ENCODE measurements at places on chromosomes 16 and 17.

DNA sequence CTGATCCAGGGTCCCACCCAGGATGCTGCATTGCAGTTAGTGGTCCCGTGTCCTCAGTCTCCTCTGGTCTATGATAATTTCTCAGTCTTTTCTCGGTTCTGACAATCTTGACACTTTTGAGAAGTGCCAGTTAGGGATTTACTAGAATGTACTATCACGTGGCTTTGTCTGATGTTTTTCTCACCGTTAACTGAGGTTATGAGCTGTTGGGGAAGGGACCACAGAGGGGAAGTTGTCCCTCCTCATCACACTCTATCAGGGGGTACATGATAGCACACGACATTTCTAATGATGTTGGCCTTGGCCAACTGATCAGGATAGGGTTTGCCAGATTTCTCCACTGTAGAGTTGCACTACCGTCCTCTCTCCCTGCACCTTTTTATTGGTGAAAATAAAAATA, 250.9 kb upstream of the SDK2 start:
- DNase-seq, result no peak

- no peak for DNase-seq
Observed at GRCh38 chr17:3475251-3475685, 529 bp upstream of the ASPA start.

DNA sequence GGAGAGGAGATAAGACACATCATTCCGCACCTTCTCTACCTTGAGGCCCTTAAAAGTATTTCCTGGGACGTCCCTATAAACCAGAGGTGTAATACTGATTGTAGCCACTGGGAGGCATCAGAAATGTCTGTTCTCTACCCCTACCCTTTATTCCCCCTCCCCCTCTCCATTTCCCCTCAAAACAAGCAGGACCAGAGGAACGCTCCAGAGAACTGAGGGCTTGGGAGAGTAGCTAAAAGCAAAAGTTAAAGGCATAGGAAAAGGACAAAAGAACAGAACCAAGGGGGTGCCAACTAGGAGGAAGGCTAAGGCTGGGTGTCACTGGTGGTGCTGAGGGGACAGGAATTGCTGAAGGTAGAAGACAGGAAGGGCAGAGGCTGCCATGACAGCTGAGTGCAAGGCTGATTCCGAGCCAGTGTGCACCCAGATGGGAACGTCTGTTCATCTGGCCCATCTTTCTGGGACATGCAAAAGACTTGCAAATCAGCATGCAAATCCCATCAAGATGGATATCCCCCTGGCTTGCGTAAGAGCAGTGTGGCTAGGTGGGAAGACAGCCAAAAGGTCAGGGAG, 6.7 kb downstream of the CAMTA2 start:
- DNase-seq, result peak; percentile 38

DNA sequence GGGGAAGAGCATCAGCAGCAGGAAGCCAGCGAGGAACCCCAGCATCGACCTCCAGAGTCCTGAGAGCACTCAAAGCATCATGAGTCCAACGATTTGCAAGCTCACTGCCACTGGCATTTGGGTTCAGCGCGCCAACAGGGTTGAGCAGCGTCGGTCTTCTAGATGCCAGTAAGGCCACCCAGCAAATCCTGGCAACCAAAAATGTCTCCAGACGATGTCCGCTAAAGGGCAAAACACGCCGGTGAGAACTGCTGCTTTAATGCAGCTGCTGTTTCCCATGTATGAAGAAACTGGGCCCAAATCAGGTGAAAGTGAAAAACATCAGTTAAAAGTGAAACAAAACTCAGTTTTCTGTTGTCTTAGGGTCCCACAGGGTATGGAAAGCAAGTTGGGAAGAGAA, 70.2 kb downstream of the ANKRD11 start:
- no peak for DNase-seq

DNA sequence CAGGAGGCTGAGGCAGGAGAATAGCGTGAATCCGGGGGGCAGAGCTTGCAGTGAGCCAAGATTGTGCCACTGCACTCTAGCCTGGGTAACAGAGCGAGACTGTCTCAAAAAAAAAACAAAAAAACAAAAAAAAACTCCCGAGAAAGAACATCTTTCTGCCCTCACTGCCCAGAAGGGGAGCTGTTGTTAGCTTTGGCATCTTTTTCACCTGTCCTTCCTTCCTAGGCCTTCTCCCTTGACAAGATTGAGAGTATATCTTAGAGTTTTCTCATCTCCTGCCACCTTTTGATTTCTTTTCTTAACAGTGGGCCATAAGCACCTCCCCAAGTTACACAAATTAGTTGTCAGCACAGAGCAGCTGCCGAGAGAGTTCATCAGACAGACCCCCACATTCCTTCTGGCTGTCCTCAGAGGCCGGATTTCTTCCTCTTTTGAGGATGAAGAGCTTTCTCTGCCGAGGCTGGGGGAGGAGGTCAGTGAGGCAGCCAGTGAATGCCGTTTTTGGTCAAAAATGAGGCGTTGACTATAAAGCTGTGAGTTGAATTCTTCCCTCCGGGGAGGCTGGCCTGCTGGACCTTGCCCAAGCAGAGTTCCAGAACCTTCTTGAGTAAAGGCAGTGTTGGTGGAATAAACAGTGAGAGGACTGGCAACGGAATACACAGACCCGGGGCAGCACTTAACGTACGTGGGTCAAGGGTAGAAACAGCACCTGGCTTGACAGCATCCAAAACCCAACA, 127.0 kb downstream of the ABCC6 start:
- no peak for DNase-seq

GRCh38 chr16:80191928-80192327, 348.9 kb upstream of the DYNLRB2 start:
- no peak for DNase-seq

DNA sequence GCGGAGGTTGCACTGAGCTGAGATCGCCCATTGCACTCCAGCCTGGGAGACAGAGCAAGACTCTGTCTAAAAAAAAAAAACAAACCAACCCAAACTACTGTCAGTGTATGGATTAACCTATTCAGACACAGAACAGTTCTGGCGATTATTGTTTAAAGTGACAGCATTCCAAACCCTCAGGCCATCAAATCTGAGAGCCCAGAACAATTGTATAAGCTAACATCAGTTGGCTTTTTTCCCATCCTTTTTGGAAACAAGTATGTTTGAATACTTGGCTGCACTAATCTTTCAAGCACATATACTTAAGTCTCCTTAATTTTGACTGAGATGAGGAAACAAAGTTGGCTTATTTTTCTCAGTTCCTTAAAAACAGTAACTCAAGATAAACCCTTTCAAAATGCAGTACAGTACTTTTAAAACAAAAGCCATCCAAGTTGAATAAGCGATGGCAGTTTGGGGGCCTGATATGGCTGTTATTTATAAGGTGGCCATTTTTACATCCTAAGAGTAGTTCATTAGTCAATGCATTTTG, 1.4 kb downstream of the ZSWIM7 start:
- no peak for DNase-seq

- no peak for DNase-seq
Observed at GRCh38 chr16:9135797-9136196, 44.4 kb downstream of the HAPSTR1 start.

- no peak for DNase-seq
Observed at GRCh38 chr16:29310852-29311314, 95.6 kb downstream of the NPIPB11 start.

DNA sequence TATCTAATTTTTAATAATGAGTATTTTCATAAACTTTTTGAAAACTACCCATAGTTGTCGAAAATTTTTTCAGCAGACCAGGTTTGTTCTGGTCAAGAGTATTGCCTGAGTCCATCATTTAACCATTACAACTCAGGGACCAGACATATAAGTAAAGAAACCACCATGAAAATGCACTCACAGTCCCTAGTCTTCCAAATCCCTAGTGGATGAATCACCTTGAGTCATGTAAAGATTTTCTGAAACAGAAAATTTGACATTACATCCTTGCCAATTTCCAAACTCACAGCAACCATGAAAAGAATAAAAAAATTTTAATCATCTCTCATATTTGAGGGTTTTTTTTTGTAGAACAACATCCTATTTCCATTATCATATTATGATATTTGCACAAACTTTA, 1337.5 kb upstream of the CDH8 start:
- no peak for DNase-seq

GRCh38 chr17:47119746-47120520, 69.2 kb downstream of the CDC27 start:
- no peak for DNase-seq

GRCh38 chr17:7056386-7056785, 12.5 kb upstream of the SLC16A11 start:
- DNase-seq, result no peak

DNA sequence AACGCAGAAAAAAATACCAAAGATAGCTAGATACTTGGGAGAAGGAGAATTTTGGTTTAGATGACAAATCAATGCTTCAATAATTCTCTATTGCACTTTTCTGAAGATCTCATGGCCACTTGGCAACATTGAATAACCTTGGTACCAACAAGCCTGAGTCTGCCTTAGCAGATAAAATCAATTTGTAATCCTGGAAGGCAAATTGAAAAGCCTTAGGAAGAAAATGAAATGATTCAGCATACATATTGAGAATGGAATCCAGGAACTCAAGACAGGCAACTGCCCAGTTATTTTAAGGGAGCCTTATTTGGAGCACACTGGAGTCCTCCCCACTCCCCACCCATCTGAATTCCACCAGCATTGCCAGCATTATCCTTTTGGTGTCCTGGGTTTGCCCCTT, 109.3 kb upstream of the SOX9 start:
- no peak for DNase-seq

DNA sequence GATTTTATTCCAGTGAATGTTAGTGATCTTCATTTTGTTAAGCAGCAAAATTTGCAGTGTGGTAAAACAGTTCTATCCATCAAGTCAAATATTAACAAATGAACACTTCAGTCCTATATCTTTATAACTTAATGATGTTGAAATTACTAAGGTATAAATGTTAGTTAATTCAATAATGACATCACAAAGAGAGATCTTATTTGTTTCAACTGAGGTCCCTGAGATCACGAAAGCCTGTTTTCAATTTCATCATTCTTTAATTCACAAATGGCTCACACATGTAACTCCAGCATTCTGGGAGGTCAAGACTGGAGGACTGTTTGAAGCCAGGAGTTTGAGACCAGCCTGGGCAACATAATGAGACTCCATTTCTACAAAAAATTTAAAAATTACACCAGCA, 13.9 kb downstream of the SMURF2 start:
- no peak for DNase-seq

- no peak for DNase-seq
Observed at GRCh38 chr17:4514206-4514605, 15.5 kb downstream of the SPNS2 start.

DNA sequence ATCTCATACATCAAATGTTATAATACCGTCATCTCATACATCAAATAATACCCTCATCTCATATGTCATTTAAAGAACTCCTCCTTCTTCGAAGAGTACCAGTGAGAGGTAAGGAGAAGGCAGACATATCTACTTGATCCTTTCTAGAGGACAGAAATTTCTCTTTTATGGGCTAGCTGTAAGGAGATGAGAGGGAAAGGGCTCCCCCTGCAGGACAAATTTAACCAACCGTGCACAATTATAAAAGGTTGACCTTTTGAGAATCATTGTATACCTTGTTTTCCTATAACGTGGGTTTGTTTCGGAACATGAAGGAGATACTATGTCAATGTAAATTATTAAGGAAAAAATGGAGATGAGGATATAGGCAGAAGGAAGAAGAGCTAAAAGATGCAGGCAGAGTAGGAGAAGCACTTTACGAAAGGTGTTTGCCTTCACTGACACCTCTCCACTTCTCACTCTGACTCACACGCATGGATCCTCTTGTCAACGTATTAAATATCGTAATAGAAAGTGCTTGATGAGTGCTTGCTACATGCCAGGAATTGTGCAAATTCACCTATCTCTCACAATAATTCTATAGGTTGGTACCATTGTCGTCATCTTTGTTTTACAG, 465.9 kb upstream of the ERCC4 start:
- no peak for DNase-seq

DNA sequence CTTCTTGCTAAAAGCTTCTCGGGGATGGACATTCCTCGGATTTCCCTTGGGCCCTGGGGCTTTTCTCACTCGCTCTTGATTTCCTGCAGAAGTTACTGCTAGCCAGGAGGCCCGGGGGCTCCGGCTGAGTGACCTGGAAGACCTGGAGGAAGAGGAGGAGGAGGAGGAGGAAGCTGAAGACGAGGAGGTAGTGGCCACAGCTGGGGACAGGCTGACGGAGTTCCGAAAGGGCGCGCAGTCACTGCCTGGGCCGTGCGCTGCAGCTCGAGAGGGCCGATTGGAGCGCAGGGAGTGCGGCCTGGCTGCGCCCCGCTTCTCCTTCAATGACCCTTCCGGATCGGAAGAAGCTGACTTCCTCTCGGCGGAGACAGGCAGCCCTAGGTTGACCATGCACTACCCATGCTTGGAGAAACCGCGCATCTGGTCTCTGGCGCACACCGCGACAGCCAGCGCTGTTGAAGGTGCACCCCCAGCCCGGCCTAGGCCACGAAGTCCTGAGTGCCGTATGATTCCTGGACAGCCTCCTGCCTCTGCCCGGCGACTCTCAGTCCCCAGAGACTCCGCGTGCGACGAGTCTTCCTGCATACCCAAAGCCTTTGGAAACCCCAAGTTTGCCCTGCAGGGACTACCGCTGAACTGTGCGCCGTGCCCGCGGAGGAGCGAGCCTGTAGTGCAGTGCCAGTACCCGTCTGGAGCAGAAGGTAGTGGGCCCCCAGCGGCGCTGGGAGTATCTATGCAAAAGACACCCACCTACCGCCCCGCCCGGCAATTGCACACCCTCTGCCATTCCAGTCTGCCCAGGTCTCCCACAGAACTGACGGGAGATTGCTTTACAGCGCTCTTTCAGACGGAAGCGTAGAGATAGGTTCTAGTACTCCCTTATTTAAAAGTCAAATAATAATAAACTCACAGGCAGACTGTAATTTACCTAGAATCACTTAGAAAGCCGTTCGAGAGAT, 4.9 kb downstream of the IRX6 start:
- DNase-seq, result no peak

DNA sequence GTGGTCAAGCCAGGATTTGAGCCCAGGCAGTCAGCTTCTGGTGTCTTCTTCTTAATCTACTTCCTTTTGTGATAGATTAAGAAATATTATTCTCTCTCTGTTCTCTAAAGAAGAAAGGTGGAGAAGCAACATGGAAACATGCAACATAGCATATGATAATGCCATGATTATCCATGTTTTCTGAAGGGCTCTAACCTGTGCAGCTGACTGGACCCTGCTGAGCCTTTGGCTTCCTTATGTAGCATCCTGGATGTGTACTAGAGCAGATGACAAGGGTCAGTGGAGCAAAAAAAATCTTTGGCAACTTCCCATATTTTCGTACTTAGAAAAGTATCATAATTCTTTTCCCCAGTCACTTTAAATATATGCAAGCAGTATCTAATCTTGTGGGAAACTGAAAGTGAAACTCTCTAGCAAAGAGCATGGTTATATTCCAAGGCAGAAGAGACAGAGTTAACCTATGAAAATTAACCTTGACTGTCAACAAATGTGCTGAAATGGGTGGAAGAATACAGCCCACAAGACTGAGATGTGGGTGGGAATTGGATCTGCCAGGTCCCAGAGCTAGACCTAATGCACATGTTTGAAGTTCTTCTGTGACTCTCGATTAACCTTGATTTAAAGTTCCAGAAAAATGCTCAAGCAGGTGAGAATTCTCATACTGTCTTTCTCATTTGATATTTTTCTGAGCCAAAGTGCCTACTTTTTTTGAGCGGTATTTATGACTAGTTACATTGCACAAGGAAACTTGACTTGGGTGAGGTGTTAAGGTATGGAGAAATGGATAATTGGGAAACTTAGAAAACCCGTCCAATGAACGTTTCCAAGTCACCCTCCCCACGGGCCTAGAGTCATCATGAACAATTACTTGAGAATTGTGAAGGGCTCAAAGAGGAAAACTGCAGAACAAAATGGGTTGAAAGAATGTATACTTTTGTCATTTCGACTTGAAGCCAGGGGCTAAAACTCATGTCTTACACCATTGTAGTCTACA, 248.6 kb downstream of the FTO start:
- no peak for DNase-seq

- DNase-seq, result no peak
Observed at GRCh38 chr16:47250983-47251382, 107.2 kb upstream of the NETO2 start.

Data from stimulated activated effector memory CD8-positive, alpha-beta T cell treated with anti-CD3 and anti-CD28 coated beads, Interleukin-12 subunit alpha, Interleukin-12 subunit beta, amount 100 ng/mL, for 72 hours (primary cell).